SK-N-DZ (cell line): ENCODE measurements at places on chromosomes 2 and 18.
A peak's percentile ranks its signal among the peaks of the same experiment; 100 is the strongest.

DNA sequence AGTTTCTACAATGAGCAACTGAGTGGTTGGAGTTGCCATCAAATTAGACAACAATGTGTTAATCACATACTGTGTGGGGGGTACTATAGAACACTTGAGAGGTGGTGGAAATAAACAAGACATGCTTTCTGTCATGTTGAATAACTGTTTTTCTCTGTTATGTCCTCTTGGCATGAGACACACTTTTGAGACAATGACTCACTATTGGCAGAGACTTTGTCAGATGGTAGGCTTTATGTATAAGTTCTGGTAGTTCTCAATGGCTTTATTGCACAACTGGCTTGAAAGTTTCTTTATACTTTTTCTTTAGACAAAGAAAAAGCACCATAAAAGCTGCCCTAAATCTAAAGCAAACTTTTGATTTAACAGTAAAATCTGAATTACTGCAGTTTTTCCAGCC lies 578.7 kb downstream of the ADCYAP1 start:
- no peak for DNase-seq

GRCh38 chr2:40095000-40095399 lies 315.9 kb upstream of the THUMPD2 start:
- DNase-seq: no peak

- DNase-seq: no peak
These were observed 740.1 kb downstream of the PLCL1 start for GRCh38 chr2:198544461-198544860.

- no peak for DNase-seq
These were observed 27.3 kb downstream of the LAMA3 start for GRCh38 chr18:23716516-23716915.

- DNase-seq: no peak
These were observed 57.8 kb downstream of the HPCAL1 start for GRCh38 chr2:10360460-10360849.

GRCh38 chr18:55314615-55315237 lies 273.3 kb downstream of the TCF4 start:
- DNase-seq: peak; percentile 32

GRCh38 chr18:35343488-35343935 lies 708 bp downstream of the ZNF24 start:
- DNase-seq: peak; percentile 9

DNA sequence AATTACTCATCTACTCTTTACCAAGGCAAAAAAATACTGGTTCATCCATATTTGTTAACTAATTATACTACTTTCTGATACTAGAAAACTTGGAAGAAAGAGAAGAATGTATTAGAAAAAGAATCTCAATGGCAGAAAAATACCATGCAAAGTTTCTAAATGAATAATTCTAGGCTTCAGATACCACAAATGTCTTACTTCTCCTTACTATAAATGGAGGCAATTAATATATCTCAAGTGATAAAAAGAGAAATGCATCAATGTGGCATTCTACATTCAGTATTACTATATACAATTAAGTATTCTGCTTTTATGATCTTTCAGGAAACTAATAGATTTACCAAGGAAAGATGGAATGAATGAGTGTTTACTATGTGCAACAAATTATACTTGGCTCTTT lies 85.5 kb downstream of the ITSN2 start:
- DNase-seq: no peak

DNA sequence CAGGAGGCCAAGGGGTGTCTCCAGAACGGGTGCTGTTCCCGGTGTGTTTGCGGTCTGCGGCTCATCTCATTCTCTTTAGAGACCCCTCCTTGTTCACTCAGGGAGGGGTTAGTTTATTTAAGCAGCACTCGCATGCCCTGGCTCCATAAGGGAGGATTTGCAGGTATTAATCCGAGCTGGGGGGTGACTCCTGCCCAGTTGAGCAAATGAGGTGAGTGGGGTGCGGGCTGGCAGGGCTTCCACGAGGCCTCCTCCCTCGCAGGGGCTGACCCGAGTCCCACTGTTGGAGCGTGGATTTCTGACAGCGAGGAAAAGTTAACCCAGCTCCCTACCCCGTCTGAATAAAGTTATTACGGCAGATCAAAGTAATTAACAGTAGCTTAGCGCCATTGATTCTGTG lies 371.8 kb upstream of the SALL3 start:
- DNase-seq: no peak

DNA sequence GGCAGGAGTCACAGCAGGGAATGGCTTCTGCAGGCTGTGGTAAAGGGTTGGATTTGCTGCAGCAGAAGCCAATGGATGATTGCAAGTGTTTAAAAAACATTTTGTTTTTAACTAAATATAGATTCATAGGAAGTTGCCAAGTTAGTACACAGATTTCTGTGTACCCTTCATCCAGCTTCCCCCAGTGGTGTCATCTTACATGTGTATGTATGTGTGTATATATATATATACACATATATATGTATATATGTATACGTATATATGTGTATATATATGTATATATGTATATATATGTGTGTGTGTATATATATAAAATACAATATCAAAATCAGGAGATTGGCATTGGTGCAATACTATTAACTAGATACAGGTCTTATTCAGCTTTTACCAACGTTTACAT lies 19.2 kb upstream of the FAM124B start:
- DNase-seq: no peak

- DNase-seq: no peak
These were observed 173.5 kb downstream of the ALK start for GRCh38 chr2:29747786-29748470.

DNA sequence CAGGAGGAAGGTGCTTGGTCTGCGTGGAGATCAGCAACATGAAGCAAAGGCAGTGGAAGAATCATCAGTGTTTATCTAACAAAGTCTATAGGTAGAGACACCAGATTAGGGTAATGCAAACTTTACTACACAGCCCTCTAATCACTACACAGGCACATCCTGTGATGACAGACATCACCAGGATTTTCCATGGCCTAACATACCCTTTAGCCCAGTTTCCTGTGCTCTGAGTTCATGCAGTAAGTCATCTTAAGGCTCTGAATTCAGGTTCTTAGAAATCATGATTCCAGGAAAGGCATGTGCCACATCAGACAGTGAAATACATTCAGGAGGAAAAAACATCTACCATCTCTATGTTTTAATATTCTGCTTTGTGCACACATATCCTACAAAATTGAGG lies 708.5 kb upstream of the SLC8A1 start:
- DNase-seq: no peak

DNA sequence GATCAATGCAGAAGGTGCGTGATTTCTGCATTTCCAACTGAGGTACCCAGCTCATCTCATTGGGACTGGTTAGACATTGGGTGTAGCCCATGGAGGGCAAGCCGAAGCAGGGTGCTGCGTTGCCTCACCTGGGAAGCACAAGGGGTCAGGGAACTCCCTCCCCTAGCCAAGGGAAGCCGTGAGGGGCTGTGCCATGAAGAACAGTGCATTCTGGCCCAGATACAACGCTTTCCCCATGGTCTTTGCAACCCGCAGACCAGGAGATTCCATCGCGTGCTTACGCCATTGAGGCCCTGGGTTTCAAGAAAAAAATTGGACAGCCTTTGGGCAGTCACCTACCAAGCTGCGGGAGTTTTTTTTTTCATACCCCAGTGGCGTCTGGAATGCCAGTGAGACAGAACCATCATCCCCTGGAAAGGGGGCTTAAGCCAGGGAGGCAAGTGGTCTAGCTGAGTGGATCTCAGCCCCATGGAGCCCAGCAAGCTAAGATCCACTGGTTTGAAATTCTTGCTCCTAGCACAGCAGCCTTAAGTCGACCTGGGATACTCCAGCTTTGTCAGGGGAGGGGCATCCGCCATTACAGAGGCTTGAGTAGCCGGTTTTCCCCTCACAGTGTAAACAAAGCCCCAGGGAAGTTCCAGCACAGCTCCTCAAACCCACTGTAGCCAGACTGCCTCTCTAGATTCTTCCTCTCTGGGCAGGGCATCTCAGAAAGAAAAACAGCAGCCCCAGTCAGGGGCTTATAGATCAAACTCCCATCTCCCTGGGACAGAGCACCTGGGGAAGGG lies 21.7 kb downstream of the TFPI start:
- DNase-seq: no peak

GRCh38 chr2:239368906-239369552 lies 31.8 kb downstream of the HDAC4 start:
- peak; percentile 83 for DNase-seq

GRCh38 chr2:142325870-142326269 lies 195.1 kb upstream of the LRP1B start:
- DNase-seq: no peak

GRCh38 chr2:230230496-230231200 lies 5.1 kb downstream of the SP140 start:
- DNase-seq: no peak

DNA sequence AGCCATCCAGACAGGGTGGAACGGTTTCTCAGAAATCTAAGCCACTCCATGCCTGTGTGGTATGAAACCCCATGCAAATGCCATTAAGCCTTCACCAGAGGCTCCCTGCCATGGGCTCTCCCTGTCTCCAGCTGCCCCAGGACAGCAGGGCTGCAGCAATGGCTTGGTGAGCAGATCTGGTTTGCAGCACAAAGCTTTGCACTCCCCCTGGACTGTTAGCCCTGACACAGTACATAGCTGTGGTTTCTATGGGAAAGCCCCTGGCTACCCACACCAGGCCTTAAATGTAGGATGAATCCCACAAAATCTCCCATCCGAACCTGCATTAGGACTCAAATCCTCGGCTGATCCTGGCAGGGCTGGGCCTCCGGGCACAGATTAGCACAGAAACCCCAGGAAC lies 291.6 kb downstream of the TNS1 start:
- DNase-seq: no peak

DNA sequence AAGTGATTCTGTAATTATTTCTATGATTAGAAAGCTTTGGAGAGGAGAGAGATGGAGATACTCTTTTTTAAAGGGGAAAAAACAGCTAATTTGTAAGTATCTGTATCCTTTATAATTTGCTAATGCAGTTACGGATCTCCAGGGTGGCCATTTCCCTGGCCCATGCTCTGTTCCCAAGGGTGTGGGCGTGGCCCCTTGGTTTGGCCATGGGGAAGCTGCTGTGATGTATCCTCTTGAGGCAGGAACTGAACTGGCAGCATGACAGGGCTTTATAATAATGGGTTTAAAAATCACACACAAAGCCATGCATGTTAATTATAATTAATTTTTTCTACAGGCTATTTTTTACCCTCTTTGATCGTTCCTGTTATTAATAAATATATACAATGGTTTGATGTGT lies 27.0 kb downstream of the TRAPPC12 start:
- DNase-seq: no peak

DNA sequence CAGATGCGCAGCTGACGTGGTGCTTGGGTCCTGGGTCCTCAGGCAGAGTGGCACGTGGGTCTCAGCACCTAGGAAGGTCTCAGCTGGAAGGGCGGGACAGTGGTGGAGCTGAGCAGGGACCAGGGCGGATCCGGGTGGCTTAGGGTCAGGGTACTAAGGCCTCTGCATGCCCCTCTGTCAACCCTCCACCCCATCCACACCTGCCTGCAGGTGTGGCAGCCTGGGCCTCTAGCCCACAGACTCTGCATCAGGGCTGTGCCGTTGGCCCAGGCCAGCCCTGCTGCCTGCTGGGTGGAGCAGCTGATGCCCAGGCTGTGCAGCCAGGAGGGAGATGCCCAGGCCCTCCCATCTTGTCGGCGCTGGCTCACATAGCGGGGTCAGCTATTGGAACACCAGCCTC lies 24.6 kb upstream of the OTOS start:
- no peak for DNase-seq

GRCh38 chr2:186979439-186980116 lies 130.6 kb upstream of the ZSWIM2 start:
- DNase-seq: no peak

- DNase-seq: peak; percentile 59
These were observed 78.0 kb downstream of the TMEM182 start for GRCh38 chr2:102839668-102840388.

- no peak for DNase-seq
These were observed 7.8 kb downstream of the LIMS1 start for GRCh38 chr2:108542071-108542470.

- no peak for DNase-seq
These were observed 57.8 kb upstream of the IGFBP2 start for GRCh38 chr2:216575465-216575864.

DNA sequence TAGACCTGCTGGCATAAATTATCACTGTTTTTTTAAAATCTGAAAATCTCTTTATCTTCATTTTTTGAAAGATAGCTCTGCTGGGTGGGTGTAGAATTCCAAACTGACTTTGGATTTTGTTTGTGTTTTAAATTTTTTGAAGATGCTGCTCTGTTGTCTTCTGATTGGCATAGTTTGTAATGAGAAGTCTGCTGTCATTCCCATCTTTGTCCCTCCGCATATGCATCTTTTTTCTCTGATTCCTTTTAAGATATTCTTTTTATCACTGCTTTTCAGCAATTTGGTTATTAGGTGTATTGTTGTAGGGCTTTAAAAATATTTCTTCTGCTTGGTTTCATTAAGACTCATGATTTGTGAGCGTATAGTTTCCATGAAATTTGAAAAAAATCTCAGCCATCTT lies 7.2 kb downstream of the SNED1 start:
- DNase-seq: no peak

DNA sequence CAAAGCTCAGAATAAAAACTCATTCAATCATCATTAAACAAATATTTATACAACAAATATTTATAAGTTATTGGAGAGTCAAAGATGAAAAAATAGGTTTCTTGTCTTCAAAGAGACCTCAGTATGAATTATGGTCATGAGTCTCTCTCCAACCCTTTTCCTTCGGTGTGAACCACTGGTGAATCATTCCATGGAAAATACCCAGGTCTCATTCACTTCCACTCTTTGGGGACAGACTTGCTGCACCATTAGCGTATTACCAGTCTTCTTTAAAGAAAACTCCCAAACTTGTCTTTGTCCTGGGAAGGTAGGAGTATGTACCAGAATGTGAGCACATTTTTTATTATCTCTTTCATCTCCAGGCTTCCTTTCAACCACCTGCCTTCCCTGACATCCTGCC lies 257.4 kb upstream of the RBMS1 start:
- DNase-seq: peak; percentile 9

DNA sequence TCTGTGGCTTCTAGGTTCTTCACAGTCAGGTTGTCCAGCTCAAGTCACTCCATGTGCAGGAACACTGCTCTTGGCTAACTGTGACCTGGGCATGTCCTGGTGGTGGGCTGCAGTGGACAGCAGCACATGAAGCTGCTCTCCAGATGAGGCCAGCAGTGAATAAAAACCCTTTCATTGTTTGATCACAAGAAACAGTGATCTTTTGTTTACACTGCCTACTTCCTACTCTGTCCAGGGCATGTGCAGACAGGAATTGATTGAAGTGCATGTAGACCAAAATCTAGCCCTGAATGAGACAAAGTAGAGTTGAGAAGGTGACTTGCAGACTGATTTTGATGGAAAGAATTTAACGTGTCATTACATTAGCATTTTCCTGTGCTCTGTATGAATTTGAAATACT lies 34.9 kb downstream of the BCL2L11 start:
- DNase-seq: no peak

DNA sequence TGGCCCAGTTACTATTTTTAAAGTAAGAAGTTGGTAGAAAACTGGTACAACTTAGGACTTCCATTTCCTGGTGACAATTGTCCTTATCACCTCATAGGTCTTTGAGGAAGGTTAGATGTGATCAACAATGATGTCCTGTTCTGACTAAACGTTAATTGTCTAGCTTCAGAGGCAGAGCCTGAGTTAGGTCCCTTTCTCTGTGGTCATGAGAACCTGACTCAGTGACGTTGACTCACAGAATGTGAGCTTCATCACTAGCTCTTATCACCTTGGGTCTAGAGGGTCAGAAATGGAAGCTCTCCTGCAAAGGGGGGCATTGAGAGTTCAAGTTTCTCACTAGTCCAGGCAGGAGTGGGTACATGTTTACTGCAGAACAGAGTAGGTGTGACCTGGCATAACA lies 60.6 kb upstream of the ATP8B1 start:
- no peak for DNase-seq
